ENCODE measurements at places on chromosomes 12 and 14.
A peak's percentile ranks its signal among the peaks of the same experiment; 100 is the strongest.

- DNase-seq, result no peak
These were observed 1145.4 kb upstream of the TMEM132C start for GRCh38 chr12:127121494-127122084.

DNA sequence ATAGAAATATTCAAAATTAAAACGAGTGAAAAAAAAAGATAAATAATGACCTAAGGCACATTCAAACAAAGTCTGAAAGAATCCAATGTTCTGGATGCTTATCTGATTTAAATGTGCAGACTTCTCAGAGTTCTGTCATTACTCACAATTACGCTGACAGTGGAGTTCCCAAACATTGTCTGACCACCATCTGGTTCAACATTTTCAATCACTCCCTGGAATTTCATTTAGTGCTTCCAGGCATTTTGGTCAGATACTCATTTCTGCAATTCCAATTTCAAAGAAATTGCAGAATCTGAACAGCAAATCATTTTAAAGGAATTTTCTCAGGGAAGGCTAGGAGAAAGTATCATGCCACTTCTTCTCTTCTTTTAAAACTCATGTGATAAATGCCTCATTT lies 398.2 kb upstream of the PDE3A start:
- DNase-seq, result no peak

DNA sequence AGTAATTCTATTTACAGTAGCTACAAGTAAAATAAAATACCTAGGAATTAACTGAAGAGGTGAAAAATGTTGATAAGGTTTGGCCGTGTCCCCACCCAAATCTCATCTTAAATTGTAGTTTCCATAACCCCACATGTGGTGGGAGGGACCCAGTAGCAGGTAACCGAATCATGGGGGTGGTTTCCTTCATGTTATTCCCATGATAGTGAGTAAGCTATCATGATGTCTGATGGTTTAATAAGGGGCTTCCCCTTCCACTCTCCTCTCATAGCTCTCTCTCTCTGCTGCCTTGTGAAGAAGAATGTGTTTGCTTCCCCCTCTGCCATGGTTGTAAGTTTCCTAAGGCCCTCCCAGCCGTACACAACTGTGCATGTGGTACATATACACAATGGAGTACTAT lies 1170.7 kb downstream of the BCL11B start:
- DNase-seq, result no peak

DNA sequence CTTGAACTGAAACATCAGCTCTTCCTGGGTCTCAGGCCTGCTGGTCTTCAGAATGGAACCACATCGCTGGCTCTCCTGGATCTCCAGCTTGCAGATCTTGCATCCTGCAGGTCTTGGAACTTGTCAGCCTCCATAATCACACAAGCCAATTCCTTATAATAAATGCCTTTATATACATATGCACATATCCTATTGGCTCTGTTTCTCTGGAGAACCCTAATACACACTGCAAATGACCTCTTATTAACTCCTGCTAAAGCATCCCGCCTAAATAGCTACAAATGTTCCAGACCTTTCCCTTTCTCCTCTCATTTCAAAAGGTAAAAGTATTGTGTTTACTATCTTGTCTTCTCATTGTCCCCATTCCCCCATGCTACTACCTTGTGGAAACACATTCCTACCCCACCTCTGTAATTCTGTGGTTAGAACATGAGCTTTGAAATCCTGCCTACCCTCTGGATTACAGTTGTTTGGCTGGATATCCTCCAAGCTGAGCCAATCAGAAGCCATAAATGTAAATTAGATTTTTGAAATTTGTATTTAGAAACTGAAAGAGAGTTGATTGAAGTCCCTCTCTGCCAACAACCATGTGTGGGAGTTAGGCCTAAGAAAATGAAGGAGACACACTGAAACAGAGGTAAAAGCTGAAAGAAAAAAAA lies 58.1 kb downstream of the ANKS1B start:
- no peak for DNase-seq

DNA sequence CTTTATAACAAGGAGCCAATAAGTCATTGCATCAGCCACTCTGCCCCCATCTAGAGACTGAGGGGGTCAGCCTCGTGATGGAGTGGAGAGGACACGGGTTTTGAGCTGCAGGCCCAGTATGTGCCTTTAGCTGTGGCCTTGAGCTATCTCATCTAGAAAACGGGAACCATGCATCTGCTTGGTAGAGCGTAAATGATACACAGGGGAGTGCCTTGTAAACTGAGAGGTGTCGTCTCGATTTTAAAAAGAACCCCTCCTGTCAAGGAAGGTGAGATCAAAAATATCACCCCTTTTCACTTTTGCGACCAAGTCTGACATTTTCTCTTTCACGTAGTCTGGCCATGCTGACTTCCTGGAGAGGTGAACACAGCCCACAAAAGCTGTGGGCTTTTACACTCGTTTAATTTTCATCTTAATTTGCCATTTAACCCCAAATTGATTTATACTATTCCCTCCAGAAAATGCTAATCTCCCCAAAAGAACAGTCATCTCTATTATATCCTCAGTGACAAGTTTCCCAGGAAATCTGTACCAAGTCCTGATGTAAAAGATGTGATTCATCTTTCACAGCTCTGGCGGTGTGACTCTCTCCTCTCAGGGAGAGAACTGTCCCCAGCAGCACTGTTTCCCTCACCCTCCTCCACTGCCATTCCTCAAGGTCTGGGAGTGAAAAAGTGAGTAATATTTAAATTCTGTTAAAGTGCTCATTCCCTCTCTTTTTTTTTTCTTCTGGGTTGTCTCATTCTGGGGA lies 30.6 kb downstream of the VCPKMT start:
- DNase-seq, result peak; percentile 46

- DNase-seq, result no peak
These were observed 33.3 kb upstream of the MSI1 start for GRCh38 chr12:120402217-120402616.

DNA sequence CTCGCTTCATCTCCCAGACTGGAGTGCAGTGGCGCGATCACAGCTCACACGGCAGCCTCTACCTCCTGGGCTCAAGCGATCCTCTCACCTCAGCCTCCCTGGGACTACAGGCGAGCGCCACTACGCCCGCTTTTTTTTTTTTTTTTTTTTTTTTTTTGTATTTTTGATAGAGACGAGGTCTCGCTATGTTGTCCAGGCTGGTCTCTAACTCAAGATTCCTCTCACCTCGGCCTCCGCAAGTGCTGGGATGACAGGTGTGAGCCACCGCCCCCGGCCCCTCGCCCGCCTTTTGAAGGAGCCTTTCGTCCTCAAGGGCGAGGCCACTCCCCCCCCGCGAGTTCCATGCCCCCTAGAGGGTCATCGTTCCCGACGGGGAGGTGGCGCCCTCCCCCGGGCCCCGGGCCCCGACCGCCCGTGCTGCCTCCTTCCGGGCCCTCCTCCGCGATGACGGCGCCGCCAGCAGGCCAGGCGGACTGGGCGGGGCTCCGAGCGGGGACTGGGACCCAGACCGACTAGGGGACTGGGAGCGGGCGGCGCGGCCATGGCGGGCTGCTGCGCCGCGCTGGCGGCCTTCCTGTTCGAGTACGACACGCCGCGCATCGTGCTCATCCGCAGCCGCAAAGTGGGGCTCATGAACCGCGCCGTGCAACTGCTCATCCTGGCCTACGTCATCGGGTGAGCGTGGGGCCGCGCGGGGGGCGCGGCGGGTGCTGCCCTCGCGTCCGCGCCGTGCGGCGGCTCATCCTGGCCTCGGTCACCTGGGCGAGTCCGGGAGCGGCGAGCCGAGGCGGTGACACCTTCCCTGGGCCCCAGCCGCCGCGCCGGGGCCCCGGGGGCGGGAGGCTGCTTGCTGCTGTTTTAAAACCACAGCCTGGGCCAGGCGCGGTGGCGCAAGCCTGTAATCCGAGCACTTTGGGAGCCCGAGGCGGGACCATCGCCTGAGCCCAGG lies at the start of gene P2RX4:
P2RX4 (plus strand) TSS at position 506 of the 949 bp plus-strand sequence; CDS start at position 542, 36 bp downstream.
- DNase-seq, result peak; percentile 83

- DNase-seq, result no peak
These were observed 192.2 kb upstream of the ARHGAP5 start for GRCh38 chr14:31884776-31885379.

DNA sequence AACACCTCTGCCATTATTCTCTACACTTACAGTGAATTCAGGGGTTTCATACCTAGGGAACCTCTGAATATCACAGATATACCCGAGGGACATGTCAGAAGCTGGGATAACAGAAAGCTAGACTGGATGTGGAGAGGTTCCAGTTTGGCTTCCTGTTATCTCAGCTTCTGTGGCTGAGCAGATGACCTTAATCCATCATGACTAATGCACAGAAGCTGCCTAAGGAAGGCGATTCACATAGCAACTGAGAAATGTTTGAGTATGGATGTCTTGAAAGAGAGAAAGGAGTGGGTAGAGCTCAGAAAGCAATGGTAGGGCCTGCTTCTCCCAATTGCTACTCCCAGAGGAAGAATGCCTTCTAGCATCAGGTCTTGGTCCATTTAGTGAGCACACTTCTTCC lies 187.6 kb downstream of the RMST start:
- no peak for DNase-seq

DNA sequence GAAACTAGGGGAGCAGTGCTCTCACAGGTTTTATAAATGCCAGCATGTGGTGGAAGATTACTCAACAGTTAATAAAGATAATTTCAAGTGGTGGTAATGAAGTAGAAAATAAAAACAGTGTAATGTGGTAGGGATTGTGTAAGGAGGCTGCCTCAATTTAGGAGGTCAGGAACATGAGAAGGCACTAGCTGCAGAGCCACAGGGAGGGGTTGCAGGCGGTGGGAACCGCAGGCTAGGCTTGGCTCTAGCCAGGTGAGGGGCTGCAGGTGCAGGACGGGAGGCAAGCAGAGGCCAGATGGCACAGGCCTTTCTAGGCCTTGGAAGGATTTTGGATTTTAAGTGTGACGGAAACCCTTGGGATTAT lies 768 bp downstream of the METTL25 start:
- no peak for DNase-seq

GRCh38 chr12:54975272-54975671 lies 9.3 kb downstream of the TESPA1 start:
- DNase-seq, result no peak

GRCh38 chr14:90560558-90560957 lies 163.7 kb downstream of the CALM1 start:
- no peak for DNase-seq

DNA sequence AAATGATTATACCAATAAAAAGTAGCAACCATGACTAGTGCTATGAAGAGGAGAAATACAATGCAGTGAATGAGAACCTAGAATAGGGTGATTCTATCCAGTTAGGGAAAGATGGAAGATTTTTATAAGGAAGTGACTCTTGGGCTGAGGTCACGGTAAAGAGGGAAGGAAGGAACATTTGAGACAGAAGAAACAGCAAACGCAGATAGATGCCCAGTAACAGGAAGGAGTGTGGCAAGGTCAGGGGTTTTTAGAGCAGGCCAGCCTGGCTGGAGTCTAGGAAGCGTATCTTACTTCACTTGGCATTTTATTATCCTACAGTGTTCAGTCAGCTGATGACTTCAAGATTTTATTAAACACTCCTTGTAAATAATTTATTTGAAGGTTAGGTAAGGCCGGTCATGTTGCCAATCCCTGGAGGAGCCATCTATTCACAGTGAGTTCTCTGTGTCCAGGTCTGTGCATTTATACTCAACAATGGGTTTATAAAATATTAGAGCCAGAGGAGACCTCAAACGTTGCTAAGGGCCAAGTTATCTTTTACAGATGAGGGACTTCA lies 170.6 kb downstream of the PRKCH start:
- DNase-seq, result no peak

DNA sequence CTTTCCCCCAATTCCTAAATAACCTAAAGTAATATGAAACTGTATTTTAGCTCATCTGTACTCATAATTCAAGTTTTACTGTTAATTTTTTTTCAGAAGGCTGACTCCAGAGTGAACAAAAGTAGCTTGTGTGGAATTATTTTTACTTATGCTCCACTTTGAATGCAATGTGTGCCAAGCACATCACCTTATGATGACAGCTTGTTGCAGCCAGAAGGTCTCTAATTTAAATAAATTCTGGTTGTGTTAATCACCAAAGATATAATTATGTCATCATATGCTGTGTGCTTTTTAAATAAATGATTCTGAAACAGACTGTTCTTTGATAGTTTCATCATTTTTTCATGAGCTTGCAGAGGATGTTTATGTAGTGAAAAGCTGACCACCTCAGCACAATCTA lies 283.1 kb downstream of the TMEM117 start:
- DNase-seq, result no peak

GRCh38 chr14:33986804-33987203 lies 35.9 kb upstream of the EGLN3 start:
- DNase-seq, result no peak

- DNase-seq, result no peak
These were observed 8.3 kb downstream of the ITPK1 start for GRCh38 chr14:93107453-93107852.

GRCh38 chr12:65885312-65885711 lies 61.0 kb downstream of the HMGA2 start:
- DNase-seq, result no peak

DNA sequence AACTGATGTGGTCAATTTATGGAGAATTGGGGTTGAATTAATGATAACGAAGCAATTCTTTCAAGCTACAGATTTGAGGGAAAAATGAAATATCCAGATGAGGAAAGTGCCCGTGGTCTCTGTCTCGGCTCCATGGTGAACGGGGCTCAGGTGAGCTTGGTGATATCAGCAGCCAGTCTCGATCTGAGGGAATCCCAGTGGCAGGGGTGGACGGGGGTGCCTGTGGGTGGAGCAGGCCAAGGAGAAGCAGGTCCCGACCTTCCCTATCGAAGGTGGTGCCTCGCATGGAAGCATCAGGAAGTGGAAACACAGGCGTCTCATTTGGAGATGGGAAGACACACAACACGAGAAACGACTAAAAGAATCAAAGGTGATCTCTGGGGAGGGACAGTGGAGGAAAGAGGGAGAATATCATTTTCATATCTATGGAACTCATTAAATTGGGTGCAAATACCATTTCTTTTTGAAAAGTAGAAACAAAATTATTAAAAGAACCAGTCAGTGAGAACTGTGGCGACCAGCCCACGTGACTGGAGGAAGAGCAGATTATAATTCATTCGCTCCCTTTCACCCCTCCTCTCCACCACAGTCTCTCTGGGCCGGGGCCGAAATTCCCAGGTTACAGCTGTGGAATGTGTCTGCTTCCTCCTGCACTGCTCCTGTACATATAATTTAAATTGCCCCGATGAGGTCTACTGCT lies 354.3 kb upstream of the SFSWAP start:
- no peak for DNase-seq

- DNase-seq, result peak; percentile 0
These were observed 213.9 kb downstream of the TBX5 start for GRCh38 chr12:114192013-114192412.

DNA sequence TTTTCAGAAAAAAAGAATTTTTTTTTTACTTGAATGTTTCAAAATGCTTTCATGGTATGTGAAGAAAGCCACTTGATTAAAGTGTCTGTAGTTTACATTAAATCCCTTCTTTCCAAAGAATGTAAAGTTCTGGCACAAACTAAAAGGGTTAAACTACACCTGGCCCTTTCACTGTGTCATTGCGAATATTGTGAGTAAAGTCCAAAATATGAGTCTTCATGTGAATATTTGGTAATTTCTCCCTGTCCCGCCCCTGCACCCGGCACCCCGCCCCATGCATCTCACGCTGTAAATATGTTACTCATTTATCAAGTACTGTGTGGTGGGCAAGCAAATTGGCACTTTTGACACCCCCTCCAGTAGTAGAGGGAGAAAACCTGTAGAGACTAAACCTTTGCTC lies 274.7 kb downstream of the TTC6 start:
- DNase-seq, result no peak

- DNase-seq, result no peak
These were observed 9.4 kb downstream of the EMG1 start for GRCh38 chr12:6980075-6980474.

- DNase-seq, result no peak
These were observed 17.7 kb upstream of the POP5 start for GRCh38 chr12:120598674-120599463.
